ENCODE measurements at places on chromosomes 3 and 15.
A peak's percentile ranks its signal among the peaks of the same experiment; 100 is the strongest.

GRCh38 chr3:152870027-152870426, 35.1 kb downstream of the P2RY1 start:
- no peak for DNase-seq

- no peak for DNase-seq
Measured at GRCh38 chr3:16533928-16534574, 20.6 kb upstream of the RFTN1 start.

DNA sequence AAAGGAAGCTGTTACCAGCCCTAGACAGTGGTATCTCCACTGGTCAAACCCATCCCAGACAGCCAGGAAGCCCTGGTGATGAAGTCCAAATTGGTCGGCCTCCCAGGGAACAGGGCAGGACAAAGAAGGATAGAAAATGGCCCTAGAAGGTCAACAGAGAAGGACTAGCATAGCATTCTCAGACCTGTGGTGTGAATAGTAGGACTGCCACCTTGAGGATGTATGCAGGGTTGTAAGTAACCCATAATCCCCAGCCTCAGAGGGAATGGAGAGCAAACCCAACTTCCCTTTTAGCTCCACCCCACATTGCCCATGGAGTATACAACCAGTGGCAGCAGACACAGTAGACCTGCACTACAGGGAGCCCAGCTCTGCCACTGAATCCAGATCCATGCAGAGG, 68.6 kb upstream of the EIF1B start:
- no peak for DNase-seq

DNA sequence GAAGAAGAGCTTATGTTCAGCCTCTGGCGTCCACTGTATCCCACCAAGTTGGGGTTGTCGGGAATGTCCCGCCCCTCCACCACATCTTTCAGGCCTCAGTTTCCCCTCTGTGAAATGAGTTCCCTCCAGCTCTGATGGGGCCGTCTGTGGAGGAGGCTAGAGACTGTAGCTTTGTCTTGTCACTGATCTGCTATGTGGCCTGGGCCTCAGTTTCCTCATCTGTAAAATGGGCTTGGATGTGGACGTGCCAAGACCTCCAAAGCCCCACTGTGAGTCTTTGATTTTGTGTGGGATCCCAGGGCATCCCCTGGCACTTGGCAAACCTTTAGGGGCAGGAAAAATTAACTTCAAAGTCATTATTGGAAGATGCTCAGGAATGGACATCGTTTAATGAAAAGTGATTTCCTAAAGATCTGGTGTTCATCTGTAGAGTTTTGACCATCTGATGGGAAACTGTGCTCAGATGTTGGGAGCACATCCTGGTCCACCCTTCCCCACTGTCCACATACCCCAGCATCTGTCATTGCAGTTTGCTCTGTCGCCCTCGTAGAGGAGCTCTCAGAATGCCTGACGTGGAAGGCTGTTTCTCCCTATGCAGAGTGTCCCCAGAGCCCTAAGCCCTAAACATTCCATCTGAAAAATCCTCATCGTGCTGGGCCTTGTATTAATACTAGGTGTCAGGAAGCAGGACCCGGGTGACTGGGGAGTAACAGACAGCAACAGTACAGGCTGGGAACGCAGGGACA, 28.5 kb downstream of the SLC6A6 start:
- DNase-seq = no peak

- DNase-seq = no peak
Measured at GRCh38 chr3:125319765-125320164, 55.4 kb downstream of the ZNF148 start.

DNA sequence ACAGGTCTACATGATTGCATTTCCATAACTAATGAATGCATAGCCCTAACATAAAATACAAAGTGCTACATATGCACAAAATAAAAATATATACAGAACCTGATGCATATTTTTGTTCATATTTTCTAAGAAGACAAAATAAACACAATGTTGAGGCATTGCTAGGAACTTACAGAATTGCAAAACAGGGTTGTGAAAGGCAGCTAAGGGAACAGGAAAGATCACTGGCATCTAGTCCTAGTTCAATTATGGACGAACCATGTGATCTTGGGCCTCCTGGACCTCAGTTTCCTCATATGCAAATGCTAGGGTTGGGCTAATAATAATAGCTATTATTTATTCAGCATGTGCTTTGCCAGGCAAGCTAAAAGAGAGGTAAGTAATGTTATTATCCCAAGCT, 15.5 kb upstream of the NCEH1 start:
- no peak for DNase-seq

DNA sequence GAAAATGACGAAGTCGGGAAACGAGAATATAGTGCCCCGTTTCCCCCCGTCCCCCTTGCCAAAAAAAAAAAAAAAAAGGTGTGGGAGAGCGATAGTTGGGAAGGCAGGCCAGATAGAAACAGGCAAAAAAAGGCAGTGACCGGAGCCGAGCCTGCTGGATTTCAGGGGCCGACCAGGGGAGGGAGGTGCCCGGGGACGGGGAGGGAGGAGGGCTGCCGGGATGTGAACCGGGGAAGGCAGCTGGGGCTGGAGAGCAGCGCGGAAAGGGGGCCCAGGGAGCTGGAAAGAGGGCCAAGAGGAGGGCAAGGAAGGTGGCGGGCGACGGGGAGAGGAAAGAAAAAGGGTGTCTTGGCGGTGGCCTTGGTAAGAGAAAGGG, 837 bp downstream of the LRRN1 start:
- no peak for DNase-seq

DNA sequence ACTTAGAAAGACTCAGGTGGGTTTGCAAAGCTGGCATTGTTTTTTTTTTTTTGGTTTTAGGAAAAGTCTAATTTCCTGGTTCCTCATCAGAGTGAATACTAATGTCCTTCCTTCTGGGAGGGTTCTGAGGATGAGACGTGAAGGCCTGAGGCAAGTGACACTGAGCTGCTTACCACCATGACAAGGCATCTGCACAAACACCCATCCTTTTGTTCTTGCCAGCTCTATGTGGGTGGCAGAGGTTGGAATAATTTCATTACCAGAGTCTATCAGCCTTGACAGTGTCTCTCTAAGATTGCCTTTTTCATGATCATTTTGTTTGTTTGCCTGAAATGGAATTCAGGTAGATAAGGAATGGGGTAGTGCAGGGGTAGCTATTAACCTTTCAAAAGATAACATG, 17.1 kb downstream of the RTP4 start:
- no peak for DNase-seq

DNA sequence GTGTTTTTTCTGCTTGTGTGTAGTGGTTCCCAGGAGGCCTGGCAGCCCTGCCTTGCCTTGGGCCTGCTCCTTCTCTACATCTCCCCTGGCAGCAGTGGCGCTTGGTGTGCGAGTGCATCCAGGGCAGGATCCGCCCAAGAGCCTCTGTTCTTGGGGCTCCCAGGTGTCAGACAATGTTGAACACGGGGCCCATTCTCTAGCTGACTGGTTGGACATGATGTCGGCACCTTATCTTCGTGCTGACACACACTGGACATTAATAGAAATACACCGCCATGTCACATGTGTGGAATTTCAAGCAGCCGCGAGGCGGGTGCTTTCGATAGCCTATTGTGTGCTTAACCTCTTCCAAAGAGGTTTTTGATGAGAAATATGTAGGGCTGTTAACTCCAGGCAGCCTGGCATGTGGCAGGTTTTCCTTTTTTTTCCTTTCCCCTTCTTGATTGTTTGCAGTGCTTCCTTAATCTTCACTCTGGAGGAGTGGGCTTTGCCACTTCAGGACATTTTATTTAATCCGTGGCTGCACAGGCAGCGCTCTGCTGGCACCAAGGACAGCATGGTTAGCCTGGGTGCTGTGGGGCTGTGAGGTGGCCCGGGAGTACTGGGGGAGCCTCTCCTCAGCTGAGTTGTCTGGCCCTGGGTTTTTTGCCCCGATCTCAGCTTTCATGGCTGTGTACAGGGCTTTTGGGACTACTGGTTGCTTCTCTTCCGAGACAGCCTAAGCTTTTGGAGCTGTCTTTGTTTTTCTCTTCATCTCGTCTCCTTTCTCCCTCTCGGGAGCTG, 42.5 kb downstream of the CHCHD6 start:
- DNase-seq = no peak

- peak; percentile 69 for DNase-seq
Measured at GRCh38 chr15:20356444-20356910, 185.1 kb downstream of the GOLGA6L6 start.

GRCh38 chr3:178001670-178002101, 534.5 kb upstream of the KCNMB2 start:
- no peak for DNase-seq

DNA sequence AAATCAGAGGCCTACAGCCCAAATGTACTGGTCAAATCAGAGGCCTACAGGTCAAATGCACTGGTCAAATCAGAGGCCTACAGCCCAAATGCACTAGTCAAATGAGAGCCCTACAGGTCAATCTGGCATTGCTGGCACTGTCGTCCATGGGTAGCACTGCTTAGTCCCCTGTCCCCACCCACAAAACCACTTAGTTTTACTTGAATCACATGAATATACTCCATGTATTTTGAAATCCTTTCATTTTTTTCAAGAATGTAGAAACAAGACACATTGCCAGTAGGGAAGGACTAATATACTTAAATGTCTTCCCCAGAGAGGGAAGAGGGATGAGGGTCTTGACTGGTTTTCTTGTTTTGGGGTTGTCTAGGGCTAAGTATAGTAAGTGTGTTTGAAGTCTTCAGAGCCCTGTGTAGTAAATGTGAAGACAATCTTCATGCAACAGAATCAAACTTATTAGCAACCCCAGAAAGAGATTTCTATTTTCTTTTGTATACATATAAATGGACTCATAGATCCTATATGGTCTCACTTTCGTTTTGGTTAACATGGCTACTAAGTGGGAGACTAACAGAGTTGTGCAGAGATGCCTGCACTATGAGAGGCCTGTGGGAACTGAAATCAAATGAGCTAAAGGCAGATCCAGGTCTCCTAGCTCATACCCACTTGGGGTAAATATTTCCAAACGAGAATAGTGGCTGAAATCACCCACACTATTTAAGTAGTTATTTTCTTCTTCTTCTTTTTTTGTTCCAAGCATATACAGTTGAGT, 38.3 kb upstream of the DCUN1D1 start:
- DNase-seq = no peak

GRCh38 chr3:5464649-5465048, 277.1 kb downstream of the EDEM1 start:
- DNase-seq = no peak

- no peak for DNase-seq
Measured at GRCh38 chr3:114133947-114134346, 44.9 kb downstream of the DRD3 start.

GRCh38 chr3:27074914-27075313, 294.3 kb downstream of the NEK10 start:
- no peak for DNase-seq

- no peak for DNase-seq
Measured at GRCh38 chr3:55690726-55691125, 203.6 kb upstream of the WNT5A start.

DNA sequence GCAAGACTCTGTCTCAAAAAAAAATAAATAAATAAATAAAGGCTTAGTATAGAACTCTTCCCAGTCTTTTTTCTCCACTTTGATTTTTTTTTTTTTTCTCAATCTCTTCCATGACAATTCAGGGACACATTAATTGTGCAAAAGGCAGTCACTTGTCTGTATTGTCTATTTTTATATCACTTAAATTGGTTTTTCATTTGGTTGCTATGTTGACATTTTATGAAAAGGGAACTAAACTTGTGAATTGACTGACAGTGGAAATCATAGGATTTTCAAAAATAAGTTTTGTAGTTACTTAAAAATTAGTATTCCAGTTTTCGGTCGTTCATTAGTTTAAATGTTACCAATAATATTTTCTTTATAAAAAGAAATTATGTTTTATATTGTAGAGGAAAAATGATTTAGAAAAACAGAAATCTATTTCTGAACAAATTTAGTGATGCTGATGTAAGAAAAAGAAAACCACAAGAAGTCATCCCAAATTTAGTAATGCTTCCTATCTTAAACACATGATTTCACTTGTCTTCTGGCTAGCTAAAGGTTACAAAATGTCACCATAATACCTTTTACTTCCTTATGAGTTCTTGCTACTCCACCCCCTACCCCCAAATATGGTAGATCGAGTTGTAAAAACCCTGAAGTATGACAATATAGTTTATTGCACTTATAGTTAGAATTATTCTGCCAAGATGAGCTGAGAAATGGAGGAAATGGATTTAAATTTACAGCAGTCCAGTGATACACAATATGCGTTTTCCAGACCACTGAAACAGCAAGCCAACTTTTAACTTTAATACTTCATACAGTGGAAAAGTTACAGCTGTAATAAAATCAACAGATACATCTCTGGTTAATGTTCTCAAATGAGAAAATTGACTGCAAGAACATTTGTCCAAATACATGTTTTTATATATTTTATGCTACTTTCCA, 37.0 kb downstream of the PPARG start:
- no peak for DNase-seq

DNA sequence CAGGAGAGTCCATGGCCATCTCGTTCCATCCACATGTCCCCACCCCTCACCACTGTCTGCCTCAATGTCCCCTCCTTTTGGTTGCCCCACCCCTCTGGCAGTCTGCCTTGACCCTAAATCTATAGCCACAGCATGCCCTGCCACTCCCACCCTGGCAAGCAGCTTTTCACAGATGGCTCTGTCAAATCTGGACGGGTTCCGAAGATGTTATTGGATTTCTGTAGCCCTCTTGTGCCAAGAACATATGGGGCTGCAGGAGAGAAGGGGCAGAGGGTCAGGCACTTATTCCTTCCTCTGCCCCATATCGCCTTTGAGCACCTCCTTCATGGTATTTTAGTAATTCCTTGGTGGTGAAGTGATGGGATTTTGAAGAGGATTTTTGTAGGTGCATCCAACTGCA, 57.1 kb downstream of the EPHB1 start:
- DNase-seq = no peak

DNA sequence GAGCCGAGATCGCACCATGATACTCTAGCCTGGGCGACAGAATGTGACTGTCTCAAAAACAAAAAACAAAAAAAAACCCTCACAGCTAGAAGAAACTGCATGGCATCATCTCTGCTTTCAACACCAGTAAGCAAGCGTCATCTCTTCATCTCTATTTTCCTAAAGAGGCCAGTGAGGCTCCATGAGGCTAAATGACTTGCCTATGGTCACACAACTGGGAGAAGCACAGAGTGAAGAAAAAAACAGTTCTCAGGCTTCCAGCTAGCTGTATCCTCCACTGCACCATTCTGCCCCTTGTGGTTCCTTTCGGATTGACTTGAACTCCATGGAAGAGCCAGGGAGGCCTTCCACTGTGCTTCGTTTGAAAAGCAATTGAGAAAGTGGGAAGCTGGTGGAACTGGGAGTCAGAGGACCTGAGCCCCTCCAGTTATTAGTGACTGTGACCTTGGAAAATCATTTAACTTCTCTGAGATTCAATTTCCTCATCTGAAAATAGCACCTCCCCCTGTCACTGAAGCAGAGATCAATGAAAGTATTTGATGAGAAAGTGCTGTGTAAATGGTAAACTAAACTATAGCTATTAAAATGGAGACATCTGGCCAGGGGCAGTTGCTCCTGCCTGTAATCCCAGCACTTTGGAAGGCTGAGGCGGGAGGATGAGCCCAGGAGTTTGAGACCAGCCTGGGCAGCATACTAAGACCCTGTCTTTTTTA, 32.1 kb upstream of the DENND4A start:
- peak; percentile 60 for DNase-seq

- DNase-seq = peak; percentile 78
Measured at GRCh38 chr3:48694610-48695392, 9.1 kb upstream of the NCKIPSD start.

Measured in putamen (tissue), 1 donor.